ENCODE measurements at places on chromosomes 11 and 22. TPM values are rescaled to one million over a fixed set of nuclear protein-coding genes. Genes with fewer than 3 reads are reported as not detected.

GRCh38 chr22:39703091-39703490 lies 132.5 kb downstream of the CACNA1I start:
- no peaks in the 10 kb centered on the region for H3K27me3 ChIP-seq
- no peak for DNase-seq
- H3K4me3 ChIP-seq: no peak overlapping the region
- no peak overlapping the region for H3K27ac ChIP-seq
- H3K4me1 ChIP-seq: no peaks in the 10 kb centered on the region

GRCh38 chr11:56234155-56234554 lies at the start of gene OR5T2:
TSS of gene OR5T2 (minus strand) at chr11:56234255. CDS start at chr11:56233062, 1,193 bp downstream.
- H3K36me3 ChIP-seq: no peaks in the 10 kb centered on the region
- H3K27me3 ChIP-seq: no peaks in the 10 kb centered on the region
- no peak for DNase-seq
- no peak within 1 kb of the TSS for H3K4me3 ChIP-seq
- H3K27ac ChIP-seq: no peak within 1 kb of the TSS

GRCh38 chr22:37806409-37807333 lies 1.1 kb upstream of the GCAT start:
- no peak overlapping the region for H3K27ac ChIP-seq
- peaks cover 20% of the 10 kb centered on the region for H3K27me3 ChIP-seq
- no peaks in the 10 kb centered on the region for H3K36me3 ChIP-seq
- DNase-seq: no peak
- H3K4me1 ChIP-seq: peaks cover 57% of the 10 kb centered on the region

GRCh38 chr11:75654314-75654713 lies 14.5 kb downstream of the MAP6 start:
- no peaks in the 10 kb centered on the region for H3K27me3 ChIP-seq
- H3K36me3 ChIP-seq: no peaks in the 10 kb centered on the region
- H3K4me3 ChIP-seq: no peak overlapping the region
- no peak for DNase-seq
- H3K27ac ChIP-seq: no peak overlapping the region
- H3K4me1 ChIP-seq: no peaks in the 10 kb centered on the region

DNA sequence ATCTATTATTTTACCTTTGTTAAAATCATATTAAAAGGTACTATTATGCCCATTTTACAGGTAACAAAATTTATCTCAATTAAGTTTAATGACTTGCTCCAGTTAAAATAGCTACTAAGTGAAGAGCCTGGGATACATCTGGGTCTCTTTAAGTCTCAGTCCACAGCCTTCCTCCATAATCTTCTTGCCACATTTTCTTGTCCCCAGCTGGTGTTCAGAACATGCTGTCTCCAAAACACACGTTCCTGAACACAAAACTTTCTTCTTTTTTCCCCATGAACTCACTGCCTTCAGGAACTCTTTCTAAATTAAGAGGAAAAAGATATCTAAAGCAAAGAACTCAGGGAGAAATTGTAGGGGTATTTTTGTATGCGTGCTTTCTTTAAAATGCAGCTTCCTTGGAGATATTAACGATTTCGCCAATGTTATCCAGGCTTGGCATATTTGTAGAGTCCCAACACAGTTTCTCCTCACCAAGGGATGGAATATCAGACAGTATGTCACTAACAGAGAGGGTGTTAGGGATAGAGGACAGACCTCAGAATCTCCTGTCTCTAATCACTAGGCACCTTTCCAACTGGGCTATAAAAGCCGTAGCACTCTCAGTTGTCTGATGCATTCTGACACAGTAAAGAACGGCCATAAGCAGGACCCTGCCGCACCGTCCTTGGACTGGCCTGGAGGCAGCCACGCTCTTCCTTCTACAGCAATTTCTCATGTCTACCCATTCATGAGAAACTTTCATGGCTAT lies 232.8 kb upstream of the BLID start:
- no peak for DNase-seq
- no peak overlapping the region for H3K4me3 ChIP-seq
- H3K27ac ChIP-seq: no peak overlapping the region
- H3K4me1 ChIP-seq: no peaks in the 10 kb centered on the region
- no peaks in the 10 kb centered on the region for H3K27me3 ChIP-seq

DNA sequence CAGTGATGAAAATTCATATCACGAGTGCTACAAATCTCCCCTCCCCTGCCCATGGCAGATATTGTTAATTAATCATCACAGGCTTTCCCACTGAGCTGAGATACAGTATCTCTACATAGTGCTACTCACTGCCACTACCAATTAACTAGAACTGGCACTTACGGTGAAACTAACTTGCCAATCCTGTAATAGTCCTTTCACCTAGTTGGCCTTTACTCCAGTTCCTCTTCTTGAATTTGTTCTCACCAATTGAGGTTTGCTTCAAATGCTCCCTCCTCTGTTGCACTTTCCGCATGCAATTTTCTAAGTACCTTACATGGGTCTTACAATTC lies 11.9 kb upstream of the PRRG4 start:
- H3K27me3 ChIP-seq: no peaks in the 10 kb centered on the region
- no peaks in the 10 kb centered on the region for H3K36me3 ChIP-seq
- H3K4me3 ChIP-seq: no peak overlapping the region
- no peak for DNase-seq
- no peak overlapping the region for H3K27ac ChIP-seq

GRCh38 chr11:29996016-29996415 lies 20.8 kb downstream of the KCNA4 start:
- H3K27me3 ChIP-seq: no peaks in the 10 kb centered on the region
- H3K36me3 ChIP-seq: no peaks in the 10 kb centered on the region
- H3K4me3 ChIP-seq: no peak overlapping the region
- no peaks in the 10 kb centered on the region for H3K4me1 ChIP-seq
- no peak for DNase-seq
- H3K27ac ChIP-seq: no peak overlapping the region

- H3K4me1 ChIP-seq: peaks cover 6% of the 10 kb centered on the region
- no peak for DNase-seq
- H3K4me3 ChIP-seq: no peak overlapping the region
- peaks cover 4% of the 10 kb centered on the region for H3K36me3 ChIP-seq
Measured at GRCh38 chr22:49600468-49600867, 227.2 kb downstream of the BRD1 start.

GRCh38 chr11:45560913-45561281 lies 104.5 kb downstream of the CHST1 start:
- H3K27me3 ChIP-seq: no peaks in the 10 kb centered on the region
- H3K4me1 ChIP-seq: no peaks in the 10 kb centered on the region
- DNase-seq: no peak
- H3K4me3 ChIP-seq: no peak overlapping the region

DNA sequence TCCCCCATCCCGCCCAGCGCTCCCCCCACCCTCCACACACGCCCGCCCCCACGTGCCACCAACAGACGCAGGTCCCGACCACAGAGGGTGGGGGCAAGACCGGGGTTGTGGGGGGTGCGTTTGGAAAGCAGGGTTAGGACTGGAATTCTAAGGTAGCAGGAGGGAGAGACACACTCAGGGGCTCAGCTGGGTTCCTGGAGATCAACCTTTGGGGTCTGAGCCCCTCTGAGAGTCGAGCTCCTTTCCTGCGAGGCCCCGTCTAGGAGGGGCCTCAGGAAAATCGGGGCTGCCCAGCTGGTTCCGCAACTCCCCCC lies 429 bp downstream of the PGGHG start:
- H3K27ac ChIP-seq: peak overlapping the region; percentile 55
- H3K36me3 ChIP-seq: peaks cover 8% of the 10 kb centered on the region
- peak; percentile 52 for DNase-seq
- peaks cover 33% of the 10 kb centered on the region for H3K4me1 ChIP-seq
- H3K27me3 ChIP-seq: no peaks in the 10 kb centered on the region

GRCh38 chr11:108097179-108097578 lies 24.2 kb upstream of the ACAT1 start:
- H3K27ac ChIP-seq: no peak overlapping the region
- no peak for DNase-seq
- peaks cover 21% of the 10 kb centered on the region for H3K36me3 ChIP-seq
- H3K4me3 ChIP-seq: no peak overlapping the region

- peak; percentile 38 for DNase-seq
- H3K27me3 ChIP-seq: no peaks in the 10 kb centered on the region
- H3K36me3 ChIP-seq: peaks cover 37% of the 10 kb centered on the region
- H3K4me3 ChIP-seq: no peak overlapping the region
Measured at GRCh38 chr22:23278883-23279675, 98.8 kb downstream of the BCR start.

DNA sequence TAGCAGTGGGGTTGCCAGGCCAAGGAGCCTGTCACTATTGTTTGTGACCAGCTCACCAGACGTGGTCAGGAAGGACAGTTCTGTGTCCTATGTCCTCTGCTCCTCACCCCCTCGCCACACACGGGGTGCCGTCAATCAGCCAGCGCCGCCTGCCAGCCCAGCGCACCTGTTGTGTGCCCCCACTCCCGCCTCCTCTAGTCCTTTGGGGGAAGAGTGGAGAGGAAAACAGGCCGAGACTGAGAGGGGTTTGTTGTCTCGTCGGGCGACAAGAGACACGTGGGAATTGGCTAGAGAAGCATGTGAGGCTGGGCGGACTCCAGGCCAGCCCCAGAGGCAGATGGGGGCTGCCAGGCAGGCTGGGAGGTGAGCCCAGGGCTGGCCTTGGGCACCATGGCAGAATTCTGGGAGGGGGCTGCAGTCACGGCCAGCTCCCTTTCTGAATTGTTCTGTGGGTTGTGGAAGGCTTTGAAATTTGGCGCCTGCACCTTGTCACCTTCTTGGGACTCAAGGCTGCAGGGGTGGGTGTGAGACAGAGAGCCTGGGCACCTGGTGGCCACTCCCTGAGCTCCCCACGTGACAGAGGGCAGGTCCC lies 3.1 kb upstream of the KCNQ1OT1 start:
- H3K27ac ChIP-seq: no peak overlapping the region
- no peaks in the 10 kb centered on the region for H3K27me3 ChIP-seq
- no peaks in the 10 kb centered on the region for H3K36me3 ChIP-seq
- DNase-seq: no peak
- peaks cover 4% of the 10 kb centered on the region for H3K4me1 ChIP-seq
- no peak overlapping the region for H3K4me3 ChIP-seq

DNA sequence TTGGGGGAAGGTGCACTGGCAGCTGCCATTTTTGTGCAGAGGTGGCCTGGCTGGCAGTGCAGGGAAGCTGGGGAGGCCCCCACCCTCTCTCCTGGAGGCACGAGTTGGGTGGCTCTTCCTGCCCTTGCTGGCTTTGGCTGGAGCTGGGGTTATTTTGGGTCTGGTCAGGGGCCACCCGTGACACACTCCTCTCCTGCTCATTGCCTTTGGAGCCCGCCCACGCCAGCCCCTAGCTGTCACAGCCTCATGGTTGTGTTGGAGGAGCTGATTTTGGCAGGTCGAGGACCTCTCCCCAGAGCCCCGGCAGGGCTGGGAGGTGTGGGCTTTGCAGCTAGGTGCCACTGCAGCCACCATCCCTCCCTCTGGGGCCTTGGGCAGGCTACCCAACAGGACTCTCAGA lies 21.5 kb downstream of the FBLN1 start:
- no peaks in the 10 kb centered on the region for H3K27me3 ChIP-seq
- no peaks in the 10 kb centered on the region for H3K36me3 ChIP-seq
- H3K4me3 ChIP-seq: no peak overlapping the region
- H3K27ac ChIP-seq: no peak overlapping the region

GRCh38 chr11:56932572-56933220 lies 56.0 kb upstream of the OR5AK2 start:
- H3K4me1 ChIP-seq: no peaks in the 10 kb centered on the region
- no peaks in the 10 kb centered on the region for H3K36me3 ChIP-seq
- no peaks in the 10 kb centered on the region for H3K27me3 ChIP-seq
- H3K27ac ChIP-seq: no peak overlapping the region

- H3K27me3 ChIP-seq: no peaks in the 10 kb centered on the region
- H3K36me3 ChIP-seq: no peaks in the 10 kb centered on the region
- no peak overlapping the region for H3K27ac ChIP-seq
- H3K4me3 ChIP-seq: no peak overlapping the region
Measured at GRCh38 chr22:27697888-27698287, 103.7 kb downstream of the MN1 start.

DNA sequence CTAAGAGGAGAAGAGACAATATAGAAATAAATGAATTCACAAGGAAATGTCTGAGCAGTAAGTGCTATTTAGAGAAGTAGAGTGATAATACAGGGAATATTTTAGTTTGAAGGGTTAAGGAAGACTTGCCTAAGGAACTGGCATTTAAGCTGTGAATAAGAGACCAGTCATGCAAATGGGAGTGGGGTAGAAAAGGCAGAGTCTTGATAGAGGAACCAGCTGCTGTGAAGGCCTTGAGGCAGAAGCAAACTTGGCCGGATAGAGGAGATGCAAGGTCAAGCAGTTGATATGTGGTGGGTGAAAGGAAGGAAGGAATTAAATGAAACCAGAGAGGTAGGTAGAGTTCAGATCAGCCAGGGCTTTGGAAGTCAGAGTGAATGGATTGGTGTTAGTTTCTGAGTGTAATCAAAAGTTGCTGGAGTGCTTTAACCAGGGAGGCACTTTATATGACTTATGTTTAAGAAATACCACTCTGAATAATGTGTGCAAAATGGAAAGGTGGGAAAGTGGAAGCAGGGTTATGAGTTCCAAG lies 198.4 kb upstream of the SESN3 start:
- no peaks in the 10 kb centered on the region for H3K27me3 ChIP-seq
- no peak for DNase-seq
- H3K36me3 ChIP-seq: no peaks in the 10 kb centered on the region
- H3K4me1 ChIP-seq: no peaks in the 10 kb centered on the region
- no peak overlapping the region for H3K27ac ChIP-seq

DNA sequence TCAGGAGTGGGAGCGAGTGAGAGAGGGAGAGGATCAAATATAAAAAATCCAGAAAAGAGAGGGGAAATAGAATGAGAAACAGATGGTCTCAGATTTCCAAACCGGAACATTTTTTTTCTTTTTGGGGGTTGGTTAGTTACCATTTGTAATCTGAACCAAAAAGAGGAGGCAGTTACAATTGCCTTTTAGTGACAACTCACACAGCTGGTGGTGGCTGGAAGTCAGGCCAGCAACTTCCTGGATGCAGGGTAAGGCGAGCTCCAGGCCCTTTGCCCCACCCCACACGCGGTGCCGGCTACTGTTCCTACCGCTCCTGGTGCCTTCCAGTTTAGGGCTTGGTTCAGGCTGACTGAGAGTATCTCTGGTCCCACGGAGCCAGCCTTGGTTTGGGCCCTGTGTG lies 21.0 kb upstream of the UBASH3B start:
- no peak overlapping the region for H3K27ac ChIP-seq
- no peaks in the 10 kb centered on the region for H3K27me3 ChIP-seq
- no peaks in the 10 kb centered on the region for H3K36me3 ChIP-seq
- DNase-seq: no peak
- no peak overlapping the region for H3K4me3 ChIP-seq
- peaks cover 7% of the 10 kb centered on the region for H3K4me1 ChIP-seq

GRCh38 chr11:110070176-110070575 lies 23.0 kb upstream of the ZC3H12C start:
- H3K4me3 ChIP-seq: no peak overlapping the region
- H3K27ac ChIP-seq: no peak overlapping the region
- no peaks in the 10 kb centered on the region for H3K4me1 ChIP-seq
- H3K27me3 ChIP-seq: no peaks in the 10 kb centered on the region
- no peak for DNase-seq

Gene CAVIN3
- 0.70 TPM for polyA plus RNA-seq

Gene GALNT18
- polyA plus RNA-seq: not detected

Gene DCDC1
- polyA plus RNA-seq: 0.14 TPM

Gene ACRV1
- not detected for polyA plus RNA-seq

Gene NRXN2
- not detected for polyA plus RNA-seq

Gene CABP2
- polyA plus RNA-seq: not detected

Gene SSRP1
- polyA plus RNA-seq: 19.6 TPM

Data from CD4-positive, alpha-beta memory T cell (primary cell).